Stimulated activated CD4-positive, alpha-beta T cell treated with anti-CD3 and anti-CD28 coated beads, Interleukin-12 subunit alpha, Interleukin-12 subunit beta, amount 100 ng/mL, for 48 hours (primary cell): ENCODE measurements at places on chromosomes 5 and 9.

GRCh38 chr5:591746-592145, 20.4 kb upstream of the CEP72 start:
- no peak for DNase-seq

GRCh38 chr9:131657037-131657377, 82.9 kb downstream of the RAPGEF1 start:
- DNase-seq: no peak

DNA sequence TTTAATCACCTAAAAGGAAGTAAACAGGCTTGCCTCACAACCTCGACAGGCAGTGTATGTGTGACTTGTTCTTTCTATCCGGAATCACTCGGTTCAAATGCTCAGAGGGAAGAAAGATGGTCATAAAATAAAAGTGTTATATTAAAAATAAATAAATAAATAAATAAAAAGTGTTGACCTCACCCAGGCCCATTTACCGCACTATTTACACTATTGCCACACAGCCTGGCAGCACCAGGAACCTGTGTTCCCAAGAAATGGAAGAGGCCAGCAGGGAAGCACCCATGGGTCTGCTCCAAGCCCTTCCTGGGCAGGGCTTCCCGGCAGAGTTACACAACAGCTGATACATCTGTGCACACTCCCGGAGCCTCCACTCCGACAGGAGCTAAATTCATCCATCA, 127.9 kb downstream of the EFNA5 start:
- DNase-seq: no peak

DNA sequence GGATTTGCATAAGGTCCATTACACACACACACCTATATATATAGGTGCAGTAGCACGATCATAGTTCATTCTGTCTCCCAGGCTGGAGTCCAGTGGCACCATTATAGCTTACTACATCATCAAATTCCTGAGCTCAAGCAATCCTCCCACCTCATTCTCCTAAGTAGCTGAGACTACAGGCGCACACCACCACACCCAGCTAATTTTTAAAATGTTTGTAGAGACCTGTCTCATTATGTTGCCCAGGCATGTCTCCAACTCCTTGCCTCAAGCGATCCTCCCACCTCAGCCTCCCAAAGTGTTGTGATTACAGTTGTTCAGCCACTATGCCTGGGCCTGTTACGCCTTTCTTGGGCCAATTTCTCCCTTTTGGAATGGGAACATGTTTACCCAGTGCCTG, 39.7 kb downstream of the DNAJB5 start:
- no peak for DNase-seq

DNA sequence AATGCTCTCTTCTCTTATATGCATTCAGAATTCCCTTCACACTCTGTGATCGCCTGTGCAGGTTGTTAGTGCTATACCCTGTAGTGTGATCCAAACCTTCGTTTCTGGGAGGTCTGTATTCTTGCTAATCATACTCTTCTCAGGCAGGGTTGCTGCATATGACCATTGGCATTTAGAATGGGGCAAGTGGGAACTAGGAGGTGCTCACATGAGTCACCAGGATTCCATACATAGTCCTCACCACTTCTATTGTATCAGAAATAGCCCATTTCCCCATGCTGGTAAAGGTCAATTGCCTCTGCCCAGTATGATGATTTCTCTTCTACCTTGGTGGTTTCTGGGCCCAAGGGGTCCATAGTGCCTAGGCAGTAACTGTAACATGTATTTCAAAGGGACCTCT, 443.5 kb upstream of the CDH6 start:
- DNase-seq: no peak

DNA sequence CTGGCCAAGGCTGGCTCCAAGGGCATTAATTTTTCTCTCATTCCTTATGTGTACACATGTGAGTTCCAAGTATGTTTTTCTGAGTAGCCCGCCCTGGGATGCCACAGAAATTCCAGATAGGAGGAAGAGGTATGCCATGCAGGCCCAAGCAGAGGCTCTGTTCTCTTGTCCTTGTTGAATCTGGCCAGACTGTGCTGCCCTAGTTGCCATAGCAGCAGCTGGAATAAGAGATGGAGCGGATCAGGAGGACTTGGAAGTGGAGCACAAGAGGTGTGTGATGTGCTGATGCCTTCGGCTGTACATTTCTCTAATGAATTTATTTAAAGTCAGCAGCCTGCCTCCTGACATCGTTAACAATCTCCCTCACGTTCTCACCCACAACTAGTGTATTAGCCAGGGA, 235.6 kb upstream of the RPS23 start:
- DNase-seq: no peak

DNA sequence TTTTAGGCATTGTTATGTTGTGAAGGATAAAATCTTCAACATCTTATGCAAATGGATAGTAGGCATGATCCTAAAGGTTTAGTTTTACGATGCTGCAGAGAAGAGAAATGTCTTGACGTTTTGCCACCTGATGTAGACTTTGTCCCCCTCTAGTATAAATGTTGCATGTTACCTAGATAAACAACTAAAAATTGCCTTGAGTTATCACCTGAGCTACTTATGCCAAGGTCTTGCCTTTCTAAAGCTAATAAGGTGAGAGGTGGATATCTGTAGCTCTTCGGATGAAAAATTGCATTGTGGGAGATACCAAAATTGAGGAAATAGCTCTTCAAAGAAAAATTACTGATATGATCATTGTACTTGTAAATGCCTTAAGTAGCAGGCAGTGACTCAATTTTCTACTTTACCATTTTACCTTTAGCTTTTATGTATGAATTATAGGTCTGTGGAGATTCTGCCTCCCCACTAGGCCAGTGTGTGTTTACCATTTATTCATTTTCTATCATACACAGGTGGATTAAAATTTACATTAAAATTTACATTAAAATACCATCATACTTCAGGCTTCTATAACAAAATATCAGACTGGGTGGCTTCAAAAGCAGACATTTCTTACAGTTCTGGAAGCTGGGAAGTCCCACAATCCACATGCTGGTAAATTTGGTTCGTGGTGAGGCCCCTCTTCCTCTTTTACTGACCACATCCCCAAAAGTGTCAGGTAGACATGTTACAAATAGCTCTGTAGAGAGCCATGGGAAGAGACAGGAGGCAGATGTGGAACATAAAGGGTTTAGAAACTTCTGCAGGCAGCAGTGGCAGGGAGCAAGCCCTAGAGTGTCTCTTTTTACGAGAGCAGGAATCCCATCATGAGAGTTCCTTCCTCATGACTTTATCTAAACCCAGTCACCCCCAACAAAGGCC, 100.7 kb upstream of the ERBIN start:
- no peak for DNase-seq

GRCh38 chr9:87518702-87519335, 21.2 kb downstream of the DAPK1 start:
- DNase-seq: no peak

DNA sequence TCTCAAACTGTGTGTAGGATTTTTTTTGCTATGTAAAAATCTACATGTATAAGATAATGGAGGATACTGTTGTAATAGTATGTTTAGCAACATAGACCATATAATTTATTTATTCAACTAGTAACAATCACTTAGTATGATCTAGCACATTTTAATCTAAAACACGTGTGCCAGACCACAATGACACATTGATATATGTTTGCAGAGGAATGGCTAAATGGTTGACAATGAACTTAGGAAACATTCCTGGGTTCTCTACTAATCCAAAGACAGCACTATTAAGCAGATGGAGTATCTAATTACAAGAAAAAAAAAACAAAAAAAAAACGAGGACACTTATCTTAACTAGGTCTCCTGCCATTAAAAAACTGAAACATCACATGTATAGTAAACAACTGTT, 261.7 kb upstream of the PAPPA start:
- DNase-seq: no peak

- DNase-seq: no peak
Measured at GRCh38 chr5:132363431-132364112, 5.9 kb upstream of the SLC22A5 start.
